AG04450 (cell line): ENCODE measurements at places on chromosomes 1 and 21.

DNA sequence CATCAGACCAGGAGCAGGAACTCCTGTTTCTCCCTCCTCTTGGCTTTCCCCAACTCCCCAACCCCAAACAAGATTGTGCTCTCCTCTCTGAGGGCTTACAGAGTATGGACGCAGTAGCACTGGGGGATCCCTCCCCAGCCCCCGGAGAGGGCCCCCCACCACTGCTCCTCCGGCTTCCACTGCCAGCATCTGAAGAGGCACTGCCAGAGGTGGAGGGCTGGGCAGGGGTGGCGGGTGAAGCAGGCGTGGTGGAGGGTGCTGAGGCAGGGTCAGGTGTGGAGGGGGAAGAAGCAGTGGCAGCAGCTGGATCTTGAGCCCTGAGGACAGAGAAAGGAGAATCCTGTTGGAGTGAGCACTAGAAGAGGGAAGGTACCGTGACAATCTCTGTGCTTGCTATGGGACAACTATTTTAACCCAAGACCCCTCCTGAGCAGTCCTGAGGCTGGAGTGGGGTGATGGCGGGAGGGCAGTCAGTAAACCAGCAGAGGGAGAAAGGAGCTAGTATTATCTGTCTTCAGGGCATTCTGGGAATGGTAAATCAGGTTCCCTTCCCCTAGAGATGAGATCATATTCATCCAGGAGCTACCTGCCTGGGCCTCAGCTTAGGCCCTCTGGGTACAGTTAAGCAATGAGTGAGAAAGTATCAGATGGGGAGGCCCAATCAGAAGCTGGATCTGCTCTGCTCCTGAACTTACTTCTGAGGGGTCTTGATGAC lies 2.4 kb downstream of the UBQLN4 start:
- no peak for DNase-seq

- DNase-seq = no peak
Measured at GRCh38 chr21:42651515-42652401, 1.7 kb upstream of the PDE9A start.

- no peak for DNase-seq
Measured at GRCh38 chr21:24223624-24224023, 1383.7 kb downstream of the MRPL39 start.

DNA sequence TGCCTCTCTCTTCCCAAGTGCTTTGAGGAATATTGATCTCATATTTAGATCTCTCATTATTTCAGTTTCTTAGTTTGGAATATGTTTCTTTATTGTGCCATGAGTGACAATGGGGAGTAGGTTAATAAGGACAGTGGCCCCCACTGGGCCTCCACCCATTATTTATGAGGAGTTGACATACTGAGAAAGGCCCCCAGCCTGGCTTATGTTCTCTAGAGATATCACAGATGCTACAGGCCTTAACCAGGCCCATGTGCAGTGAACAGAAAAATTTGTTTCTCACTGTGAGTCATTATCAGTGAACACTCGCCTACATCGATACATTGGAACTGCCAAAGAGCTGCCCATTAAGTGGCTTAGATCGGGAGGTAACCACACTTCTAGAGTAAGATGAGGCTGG lies 35.7 kb upstream of the SYT6 start:
- DNase-seq = no peak

- DNase-seq = no peak
Measured at GRCh38 chr1:241553886-241554592, 21.9 kb downstream of the KMO start.

GRCh38 chr1:219419065-219419464 lies 193.8 kb downstream of the ZC3H11B start:
- DNase-seq = no peak

GRCh38 chr1:109866071-109866470 lies 44.6 kb upstream of the CSF1 start:
- no peak for DNase-seq

GRCh38 chr1:231611111-231611510 lies 15.5 kb upstream of the DISC1 start:
- no peak for DNase-seq

DNA sequence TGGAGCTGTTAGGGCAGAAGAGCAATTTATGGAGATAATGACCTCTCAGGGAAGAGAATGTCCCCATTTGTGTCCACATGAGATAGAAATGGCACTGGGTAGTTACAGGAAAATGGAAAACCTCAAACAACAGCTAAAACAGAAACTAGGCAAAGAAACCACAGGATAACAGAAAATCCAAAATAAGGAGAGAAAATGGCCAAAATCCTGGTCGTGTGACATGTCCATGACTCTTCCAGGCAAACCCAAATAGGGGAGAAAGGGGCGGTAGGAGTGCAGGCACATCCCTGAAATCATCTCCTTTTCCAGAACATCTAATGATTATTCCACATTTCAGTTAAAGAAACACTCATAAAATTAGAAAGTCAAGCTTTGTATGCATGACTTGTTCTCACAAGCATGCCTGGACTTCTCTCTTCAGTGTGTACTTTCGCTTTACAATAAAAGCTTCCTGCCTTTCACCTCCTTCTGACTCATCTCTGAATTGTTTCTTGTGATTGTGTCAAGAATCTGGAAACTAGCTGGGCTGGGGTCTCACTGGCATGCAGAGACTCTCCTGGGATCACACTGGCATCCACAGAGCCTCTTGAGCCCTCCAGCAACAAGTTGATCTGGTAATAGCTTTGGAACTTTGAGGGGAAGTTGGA lies 171.4 kb upstream of the ZP4 start:
- DNase-seq = no peak

DNA sequence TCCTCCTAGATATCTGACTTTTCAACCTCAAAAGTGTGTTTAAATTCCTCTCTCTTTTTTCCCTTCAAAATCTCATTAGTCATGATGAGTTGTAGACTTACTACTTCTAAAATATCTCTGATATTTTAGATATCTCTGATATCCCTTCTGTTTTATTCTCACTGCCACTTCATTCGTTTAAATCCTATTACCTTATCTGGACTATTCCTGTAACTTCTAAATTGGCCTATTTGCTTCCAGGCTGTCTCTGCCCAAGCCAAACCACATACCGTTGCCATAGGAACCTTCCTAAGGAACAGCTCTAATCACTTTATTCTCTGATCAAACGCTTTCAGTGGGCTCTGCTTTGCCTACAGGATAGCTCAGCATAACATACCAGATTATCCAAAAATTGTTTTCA lies 333.1 kb upstream of the CHRM3 start:
- no peak for DNase-seq

- no peak for DNase-seq
Measured at GRCh38 chr1:27785781-27786455, 12.9 kb downstream of the STX12 start.

- peak; percentile 20 for DNase-seq
Measured at GRCh38 chr1:92411511-92411910, 75.2 kb downstream of the GFI1 start.

DNA sequence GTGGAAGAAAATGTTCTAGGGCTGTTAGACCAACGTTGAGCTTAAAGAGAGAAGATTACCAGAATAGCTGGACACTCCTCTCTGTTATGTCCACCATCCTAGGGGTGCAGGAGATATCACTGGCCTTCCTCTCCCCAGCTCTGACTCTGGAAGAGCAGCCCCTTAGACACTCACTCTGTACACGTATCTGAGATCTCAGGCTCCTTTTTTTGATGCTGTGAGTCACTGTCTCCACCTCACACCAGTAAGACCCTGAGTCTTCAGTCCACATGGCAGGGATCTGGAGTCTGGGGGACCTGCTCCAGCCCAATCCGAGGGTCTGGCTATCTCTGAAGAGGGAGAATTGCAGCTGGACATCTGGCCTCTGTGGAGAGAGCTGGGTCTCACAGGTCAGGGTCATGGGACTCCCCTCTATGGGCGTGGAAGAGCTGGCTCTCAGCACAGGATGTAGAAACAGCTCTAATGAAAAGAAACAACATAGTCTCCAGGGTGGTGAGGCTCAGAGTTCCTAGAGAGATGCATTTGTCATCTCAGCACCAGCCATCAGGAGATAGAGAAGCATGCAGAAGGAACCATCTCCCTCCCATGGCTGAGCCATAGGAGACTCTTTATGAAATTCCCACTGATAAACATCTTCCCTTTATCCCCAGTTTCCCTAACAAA lies 3.5 kb downstream of the FCRL3 start:
- no peak for DNase-seq

DNA sequence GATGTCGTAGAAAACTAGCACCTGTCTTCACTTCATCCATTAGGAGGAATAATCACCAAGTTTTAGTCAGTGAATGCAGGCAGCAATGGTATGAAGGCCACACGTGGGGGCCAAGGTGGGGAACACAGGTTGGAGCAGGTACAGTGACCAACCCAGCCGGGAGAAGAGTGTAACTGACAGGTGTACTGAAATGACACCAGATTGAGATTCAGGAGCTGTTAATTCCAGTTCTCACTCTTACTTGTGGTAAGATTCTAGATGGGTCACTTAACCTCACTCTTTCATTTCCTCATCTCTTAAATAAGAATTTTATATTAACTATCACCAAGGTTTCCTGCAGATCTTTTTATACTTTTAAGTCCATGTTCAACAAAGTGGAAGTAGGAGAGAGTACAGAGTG lies 206.2 kb upstream of the PTBP2 start:
- no peak for DNase-seq

GRCh38 chr1:164578479-164579200 lies 19.7 kb downstream of the PBX1 start:
- no peak for DNase-seq

DNA sequence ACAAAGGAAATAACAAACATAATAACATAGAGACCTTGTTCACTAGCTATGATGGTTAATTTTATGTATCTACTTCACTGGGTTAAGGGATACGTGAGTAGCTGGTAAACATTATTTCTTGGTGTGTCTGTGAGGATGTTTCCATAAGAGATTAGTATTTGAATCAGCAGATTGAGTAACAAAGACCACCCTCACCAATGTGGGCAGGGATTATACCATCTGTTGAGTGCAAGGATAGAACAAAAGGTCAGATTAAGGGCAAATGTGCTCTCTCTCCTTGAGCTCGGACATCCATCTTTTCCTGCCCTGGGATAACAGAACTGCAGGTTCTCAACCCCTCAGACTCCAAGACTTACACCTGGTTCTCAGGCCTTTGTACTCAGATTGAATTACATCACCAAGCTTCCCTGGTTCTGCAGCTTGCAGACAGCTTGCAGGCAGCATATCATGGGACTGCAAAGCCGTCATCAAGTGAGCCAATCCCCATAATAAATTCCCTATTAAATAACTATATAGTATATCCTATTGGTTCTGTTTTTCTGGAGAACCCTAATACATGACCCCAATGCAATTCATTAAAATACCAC lies 9.2 kb downstream of the SPATA6 start:
- DNase-seq = no peak

GRCh38 chr1:64001038-64001437 lies 202.4 kb upstream of the UBE2U start:
- DNase-seq = no peak

DNA sequence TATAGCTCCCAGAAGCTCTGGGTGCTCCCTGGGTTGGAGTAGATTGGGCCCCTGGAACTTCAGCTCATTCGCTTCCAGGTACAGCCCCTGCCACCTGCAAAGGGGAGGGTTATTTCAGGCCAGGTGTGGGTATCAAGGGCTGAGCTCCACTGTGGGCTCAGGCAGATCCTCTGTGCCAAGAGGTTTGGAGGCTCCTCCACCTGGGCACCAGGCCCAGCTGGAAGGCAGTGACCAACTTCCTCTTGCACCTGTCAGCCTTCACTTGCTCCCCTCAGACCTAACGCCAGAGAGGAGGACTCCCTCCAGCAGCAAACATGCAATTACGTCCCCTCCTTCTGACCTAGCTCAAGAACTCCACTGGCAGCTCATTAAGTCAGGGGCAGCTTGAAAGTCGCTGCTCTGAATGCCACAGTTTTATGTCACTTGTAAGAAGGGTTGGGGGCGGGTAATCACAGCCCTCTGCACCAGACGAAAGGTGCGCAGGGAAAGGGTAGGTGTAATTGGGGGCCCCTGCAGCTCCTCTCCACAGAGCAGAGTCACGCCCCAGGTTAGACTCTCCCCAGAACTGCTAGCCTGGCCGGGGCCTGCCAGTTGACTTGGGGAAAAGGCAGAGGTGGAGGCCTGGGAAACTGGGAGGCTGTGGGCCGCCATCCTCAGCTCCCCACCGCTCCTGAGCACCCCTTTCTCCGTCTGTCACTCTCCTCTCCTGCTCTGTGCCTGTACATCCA lies 125.0 kb upstream of the TMPRSS2 start:
- no peak for DNase-seq

- no peak for DNase-seq
Measured at GRCh38 chr1:81004011-81004410, 796.7 kb upstream of the ADGRL2 start.

- DNase-seq = peak; percentile 26
Measured at GRCh38 chr1:203425663-203425975, 50.0 kb upstream of the PRELP start.

- no peak for DNase-seq
Measured at GRCh38 chr1:231121533-231121932, 40.3 kb upstream of the TRIM67 start.

DNA sequence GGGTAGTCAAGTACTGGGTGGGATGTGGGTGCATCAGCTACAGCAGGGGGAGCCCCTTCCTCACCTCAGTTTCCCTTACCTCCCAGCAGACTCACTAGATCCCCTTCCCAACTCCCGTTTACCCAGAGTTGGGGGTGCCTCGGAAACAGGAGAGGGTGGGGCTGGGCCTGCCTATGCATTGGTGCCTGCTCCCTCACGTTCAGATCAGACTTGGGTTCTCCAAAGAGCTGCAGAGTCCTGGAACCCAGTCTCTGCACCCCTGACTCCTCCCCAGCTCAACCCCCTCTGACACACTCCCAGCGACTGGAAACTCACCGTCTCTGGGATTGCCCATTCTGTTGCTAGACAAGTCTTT lies 6.0 kb downstream of the FOXO6 start:
- DNase-seq = no peak

DNA sequence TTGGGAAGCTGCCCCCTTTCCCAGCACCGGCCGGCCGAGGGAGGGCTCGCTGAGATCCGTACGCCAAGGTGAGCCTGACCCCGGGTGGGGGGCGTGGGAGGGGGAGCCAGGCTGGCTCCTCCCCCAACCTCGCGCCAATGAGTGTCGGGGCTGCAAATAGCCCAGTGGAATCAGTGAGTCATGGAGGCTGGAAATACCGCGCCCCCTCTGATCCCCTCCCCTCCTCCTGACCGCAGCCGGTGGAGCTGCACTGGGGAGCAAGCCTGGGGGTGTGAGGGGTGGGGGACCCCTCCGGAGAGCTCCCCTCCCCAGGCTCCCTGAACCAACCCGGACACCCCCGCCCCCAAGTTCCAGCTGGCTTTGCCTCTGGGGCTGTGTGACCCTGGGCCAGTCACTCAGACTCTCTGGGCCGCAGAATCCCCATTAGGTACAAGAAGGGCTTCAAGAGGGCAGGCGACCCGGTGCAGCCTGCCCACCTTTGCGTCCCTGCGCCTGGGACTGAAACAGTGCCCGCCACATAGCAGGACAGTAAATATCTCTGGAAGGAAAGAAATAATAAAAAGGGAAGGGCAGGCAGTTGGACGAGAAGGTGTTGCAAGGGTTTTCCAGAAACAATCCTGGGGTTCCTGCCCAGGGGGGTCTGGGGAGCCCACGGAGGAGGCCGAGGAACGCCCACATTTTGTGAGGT lies 4.5 kb downstream of the HSPB7 start:
- DNase-seq = no peak

GRCh38 chr1:1122078-1122811 lies 6.4 kb upstream of the C1orf159 start:
- peak; percentile 27 for DNase-seq
